ENCODE measurements at places on chromosomes 4 and X.

DNA sequence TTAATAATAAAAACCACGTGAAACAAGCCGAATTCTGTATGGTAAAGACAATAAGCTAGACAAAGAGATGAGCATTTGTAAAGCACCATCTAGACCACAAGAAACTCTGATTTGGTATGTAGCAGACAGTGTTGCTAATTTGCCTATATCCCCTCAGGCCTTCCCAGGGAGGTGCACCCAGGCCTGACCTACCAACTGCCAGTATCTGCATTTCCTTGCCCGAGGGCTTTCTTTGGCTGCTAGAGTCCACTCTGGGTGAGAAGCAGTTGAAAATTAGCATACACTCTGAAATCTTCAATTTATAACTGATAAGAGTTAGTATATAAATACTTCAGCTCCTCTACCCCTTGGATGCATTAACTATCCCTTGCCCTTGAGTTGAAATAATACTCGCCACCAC, 37.4 kb upstream of the IL1RAPL1 start:
- no peak for DNase-seq

DNA sequence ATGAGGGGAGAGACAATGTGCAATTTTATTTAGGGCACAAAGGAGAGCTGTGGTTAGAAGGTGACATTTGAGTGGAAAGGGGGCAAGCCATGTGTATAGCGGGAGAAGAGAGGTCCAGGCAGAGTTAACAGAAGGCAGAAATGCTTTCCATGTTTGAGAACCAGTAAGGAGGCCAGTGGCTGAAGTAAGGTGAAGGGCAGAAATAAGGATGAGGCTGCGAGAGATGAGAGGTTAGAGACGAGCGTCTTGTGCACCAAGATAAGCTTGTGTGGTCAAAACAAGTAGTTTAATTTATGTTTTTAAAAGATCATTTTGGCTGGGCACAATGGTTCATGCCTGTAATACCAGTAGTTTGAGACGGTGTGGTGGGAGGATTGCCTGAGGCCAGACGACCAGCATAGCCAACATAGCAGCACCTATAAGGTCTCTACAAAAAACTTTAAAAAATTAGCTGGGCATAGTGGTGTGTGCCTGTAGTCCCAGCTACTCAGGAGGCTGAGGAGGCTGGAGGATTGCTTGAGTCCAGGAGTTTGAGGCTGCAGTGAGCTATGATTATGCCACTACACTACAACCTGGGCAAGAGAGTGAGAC, 8.5 kb downstream of the HTT start:
- no peak for DNase-seq

DNA sequence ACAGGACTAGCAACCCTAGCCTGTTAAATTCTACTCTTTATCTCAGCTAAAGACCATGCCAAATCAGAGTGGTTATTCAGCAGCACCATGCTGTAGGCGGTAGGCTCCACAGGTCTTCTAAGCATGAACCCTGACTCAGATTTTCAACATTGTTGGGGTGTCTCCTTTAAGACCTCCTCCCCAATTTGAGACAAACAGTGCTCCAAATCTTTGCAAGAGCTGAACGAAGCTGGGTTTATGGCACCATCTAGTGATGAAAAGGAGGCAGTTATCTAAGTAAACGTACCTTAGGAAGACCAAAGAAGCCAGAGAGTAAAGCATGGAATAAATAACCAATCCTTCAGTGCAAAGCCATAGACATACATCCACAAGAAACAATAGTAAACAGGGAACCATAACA, 334.5 kb upstream of the SLC7A11 start:
- DNase-seq = no peak

- no peak for DNase-seq
Measured at GRCh38 chr4:85402371-85402770, 72.6 kb upstream of the ARHGAP24 start.

DNA sequence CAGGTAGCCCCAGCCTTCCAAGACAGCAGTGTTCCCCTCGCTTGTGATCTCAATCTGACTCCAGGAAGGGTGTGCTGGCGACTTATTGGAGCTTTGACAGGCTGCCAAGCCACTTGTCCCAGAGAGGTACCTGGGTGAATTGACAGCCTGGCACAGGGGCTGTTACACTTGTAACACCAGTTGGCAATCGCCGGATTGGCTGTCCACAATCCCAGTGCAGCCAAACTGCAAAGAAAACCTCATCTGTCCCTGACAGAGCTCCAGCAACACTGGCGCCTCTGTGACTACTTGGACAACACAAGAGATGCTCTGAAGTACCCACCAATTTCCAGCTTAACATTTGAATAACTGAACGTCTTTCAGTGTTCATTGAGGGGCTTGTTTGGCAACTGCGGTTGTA, 76.8 kb upstream of the PRPS1 start:
- no peak for DNase-seq

DNA sequence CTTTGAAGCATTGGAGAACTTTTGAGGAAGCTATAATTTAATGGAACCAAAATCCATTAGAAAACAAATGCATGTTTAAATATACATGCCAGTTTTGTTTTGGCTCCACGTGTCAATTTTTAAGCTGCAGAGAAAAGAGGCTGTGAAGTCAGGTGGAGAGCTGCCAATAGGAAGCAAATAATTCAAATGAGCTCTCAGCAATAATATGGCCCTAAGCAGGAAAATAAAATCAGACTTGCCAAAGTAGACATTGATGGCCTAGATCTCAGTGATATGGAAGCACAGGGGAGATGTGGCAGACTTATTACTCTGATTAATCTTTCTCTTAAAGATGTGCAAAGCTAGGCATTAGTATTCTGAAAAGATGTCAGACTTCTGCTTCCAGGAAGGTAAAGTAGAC, 769.8 kb upstream of the NDST4 start:
- DNase-seq = no peak

DNA sequence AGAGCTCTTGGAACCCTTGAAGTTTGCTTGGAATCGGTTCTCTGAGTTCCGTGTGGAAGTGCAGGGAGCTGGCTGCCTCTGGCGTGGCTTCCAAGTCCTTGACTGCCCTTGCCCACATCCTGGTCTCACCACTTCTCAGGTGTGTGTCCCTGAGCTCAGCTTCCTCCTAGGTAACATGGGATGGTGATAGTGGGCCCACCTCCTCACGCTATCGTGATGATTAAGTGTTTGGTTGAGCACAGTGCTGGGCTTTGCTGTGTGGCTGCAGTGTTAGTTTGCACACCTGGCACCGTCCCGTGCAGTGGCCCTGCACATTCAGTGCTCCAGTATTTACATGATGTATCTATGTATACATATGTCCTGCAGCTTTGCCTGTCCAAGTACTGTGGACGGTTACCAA, 81.5 kb downstream of the CLDN34 start:
- DNase-seq = no peak

GRCh38 chr4:146359771-146360170, 145.4 kb downstream of the REELD1 start:
- no peak for DNase-seq

DNA sequence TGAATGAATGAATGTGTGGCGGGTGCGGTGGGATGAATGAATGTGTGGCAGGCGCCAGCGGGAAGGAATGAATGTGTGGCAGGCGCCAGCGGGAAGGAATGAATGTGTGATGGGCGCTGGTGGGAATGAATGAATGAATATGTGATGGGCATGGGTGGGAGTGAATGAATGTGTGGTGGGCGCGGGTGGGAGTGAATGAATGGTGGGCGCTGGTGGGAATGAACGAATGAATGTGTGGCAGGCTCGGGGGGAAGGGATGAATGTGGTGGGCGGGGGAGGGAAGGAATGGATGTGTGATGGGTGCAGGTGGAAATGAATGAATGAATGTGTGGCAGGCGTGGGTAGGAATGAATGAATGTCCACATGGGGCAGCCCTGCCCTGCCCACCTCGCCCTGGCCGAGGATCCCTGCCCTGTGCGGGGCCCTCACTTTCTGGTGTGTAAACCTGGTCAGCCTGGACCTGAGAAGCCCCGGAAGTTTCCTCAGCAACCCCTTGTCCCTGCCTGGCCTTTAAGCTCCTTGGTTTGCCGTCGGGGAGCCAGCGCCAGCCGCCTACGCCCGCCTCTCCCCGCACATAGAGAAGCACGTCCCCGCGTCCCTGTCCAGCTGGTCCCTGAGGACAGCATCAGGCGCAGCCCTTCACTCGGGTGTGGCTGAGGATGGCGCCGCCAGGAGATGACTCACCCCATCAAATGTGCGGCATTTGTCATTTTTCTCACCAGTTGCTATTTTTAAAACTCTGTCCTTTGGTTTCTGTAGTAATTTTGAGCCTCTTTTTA, 112.8 kb upstream of the LRPAP1 start:
- no peak for DNase-seq

- no peak for DNase-seq
Measured at GRCh38 chrX:46713672-46714490, 45.0 kb downstream of the SLC9A7 start.

- DNase-seq = no peak
Measured at GRCh38 chrX:19566359-19567222, 51.3 kb upstream of the MAP3K15 start.

DNA sequence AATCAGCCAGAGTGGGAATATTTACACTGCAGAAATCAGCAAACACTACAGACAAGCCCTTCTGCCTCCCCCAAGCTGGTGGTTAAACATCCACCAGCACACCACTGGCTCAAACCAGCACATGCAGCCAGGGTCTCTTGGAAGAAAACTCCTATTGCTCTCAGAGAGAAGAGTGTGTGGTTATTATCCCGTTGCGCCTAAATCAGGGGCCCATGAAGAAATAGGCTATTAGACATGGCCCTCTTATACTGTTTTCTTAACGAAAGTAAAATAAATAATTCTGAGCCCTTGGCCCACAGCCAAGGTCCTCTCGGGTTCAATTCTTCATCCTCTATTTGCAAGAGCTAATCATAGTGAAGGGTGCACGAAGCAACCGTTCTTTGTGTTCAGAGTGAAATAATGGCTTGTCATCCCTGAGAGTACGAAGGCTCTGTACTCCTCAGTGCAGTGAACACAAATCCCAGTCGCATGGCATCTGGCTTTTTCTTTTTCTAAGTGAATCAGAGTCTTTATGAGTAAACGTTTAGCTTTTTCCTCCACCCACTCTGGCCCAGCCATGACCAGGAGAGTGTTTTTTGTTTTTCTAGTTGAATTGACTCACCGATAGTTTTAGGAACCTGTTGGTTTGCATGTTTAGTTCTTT, 33.4 kb upstream of the RBM47 start:
- no peak for DNase-seq

GRCh38 chr4:27149541-27150212, 289.0 kb downstream of the STIM2 start:
- no peak for DNase-seq

DNA sequence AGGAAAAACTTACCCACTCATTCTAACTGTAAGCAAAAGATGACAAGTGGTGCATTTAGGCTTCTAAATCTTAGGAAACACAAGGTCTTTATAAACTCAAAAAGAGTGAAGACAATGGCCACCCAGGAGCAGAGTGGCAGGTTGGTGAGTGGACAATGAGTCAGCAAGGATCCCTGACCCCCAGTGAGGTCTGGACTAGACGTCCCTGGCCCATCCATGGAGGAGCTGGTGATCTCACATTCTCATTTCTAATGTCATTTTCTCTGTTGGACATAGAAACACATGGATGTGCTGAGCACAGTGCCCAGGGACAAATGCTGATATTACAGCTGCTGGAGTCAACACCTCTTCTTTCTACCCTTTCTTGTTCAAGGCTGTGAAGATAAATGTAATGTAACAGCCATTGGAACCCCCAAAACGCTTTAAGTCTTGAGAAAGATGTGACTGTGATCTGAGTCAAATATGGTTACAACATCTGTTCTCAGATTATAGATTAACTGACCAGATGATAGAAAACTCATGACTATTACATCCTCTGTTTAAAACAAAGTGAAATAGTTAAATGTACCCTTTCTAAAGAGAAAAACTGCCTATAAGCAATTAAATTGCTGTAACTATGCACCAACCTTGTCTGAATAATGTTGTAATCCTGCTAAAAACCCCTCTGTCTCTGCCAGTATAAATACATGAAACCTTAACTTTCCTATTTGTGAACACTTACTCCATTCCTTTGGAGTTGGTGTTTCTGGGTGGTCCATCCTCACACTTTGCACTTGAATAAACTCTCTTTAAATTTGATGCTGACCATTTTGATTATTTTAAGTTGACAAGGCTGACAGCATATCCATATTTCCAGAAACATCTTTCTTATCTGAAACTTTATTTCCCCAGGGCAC, 92.7 kb downstream of the USP46 start:
- DNase-seq = no peak

- no peak for DNase-seq
Measured at GRCh38 chr4:73707269-73707875, 33.0 kb upstream of the CXCL8 start.

DNA sequence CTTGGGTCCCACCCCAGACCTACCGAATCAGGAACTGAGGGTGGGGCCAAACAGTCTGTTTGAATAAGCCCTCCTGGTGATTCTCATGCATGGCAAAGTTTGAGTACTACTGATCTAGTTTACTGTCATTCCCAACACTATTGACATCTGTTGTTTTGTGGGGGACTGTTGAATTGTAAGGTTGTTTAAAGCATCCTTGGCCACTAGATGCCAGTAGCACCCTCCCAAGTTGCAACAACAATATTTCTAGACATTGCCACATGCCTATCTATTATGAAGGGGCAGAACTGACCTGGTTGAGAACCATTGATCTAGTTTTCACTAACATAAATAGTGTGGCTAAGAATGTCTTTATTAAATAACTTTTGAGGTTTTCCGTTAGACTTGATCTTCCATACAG, 15.1 kb downstream of the TAF9B start:
- DNase-seq = no peak

GRCh38 chr4:42278709-42279324, 118.5 kb upstream of the SHISA3 start:
- DNase-seq = no peak

- DNase-seq = no peak
Measured at GRCh38 chrX:115339441-115340025, 50.0 kb downstream of the LUZP4 start.

GRCh38 chrX:119617517-119618164, 11.4 kb upstream of the NKRF start:
- DNase-seq = no peak

- no peak for DNase-seq
Measured at GRCh38 chr4:77418333-77418732, 187.3 kb upstream of the CXCL13 start.

DNA sequence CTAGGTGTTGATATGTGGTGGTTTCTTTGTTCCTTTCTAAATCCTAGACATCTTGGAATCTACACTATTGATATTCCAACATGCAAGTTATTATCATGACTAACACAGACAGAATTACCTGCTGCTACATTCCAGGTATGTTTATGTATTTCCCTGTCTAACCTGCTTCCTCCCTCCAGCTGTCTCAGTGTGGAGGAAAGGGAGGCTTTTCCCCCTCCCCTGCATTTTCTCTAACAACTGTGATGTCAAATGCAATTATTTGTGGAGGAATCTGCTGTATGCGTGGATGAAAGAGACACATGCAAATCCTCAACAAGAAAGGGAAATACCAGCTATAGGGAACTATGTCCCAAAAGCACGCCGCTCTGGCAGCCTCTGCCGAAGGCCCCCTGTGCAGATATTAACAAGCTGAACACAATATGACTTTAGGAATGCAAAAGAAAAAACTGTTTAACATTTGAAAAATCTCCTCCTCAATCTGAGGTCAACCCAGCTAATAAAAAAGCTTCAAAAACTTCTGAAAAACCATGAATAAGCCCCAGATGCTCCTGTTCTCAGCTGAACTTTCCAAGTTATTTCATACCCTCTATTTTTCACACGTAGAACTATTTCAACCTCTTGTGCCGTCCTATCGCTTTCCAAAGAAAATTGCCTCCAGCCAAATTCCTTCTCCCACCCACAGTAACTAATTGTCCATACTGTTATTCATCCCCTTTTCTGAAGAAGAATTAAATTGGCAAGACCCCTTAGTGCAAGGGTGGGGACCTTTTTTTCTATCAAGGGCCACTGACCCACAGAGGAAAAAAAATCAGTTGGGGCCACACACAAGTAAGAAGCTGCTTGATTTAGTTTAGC, 225.1 kb upstream of the GPC4 start:
- DNase-seq = no peak

GRCh38 chr4:145626623-145626982, 7.4 kb downstream of the MMAA start:
- no peak for DNase-seq

Measured in activated B cell treated with CpG ODN at 0.5 μM for 24 hours (primary cell).